Panc1 (cell line): ENCODE measurements at places on chromosomes 4 and X. TPM values are rescaled to one million over a fixed set of nuclear protein-coding genes. Genes with fewer than 3 reads are reported as not detected.

The C4orf17 gene
- total RNA-seq, result not detected

GRCh38 chr4:70754990-70755688, 33.4 kb downstream of the RUFY3 start:
- no peaks in the 10 kb centered on the region for H3K4me1 ChIP-seq
- no peaks in the 10 kb centered on the region for H3K27me3 ChIP-seq
- no peaks in the 10 kb centered on the region for H3K36me3 ChIP-seq
- H3K4me3 ChIP-seq, result no peak overlapping the region
- DNase-seq, result no peak
- no peak overlapping the region for H3K27ac ChIP-seq

DNA sequence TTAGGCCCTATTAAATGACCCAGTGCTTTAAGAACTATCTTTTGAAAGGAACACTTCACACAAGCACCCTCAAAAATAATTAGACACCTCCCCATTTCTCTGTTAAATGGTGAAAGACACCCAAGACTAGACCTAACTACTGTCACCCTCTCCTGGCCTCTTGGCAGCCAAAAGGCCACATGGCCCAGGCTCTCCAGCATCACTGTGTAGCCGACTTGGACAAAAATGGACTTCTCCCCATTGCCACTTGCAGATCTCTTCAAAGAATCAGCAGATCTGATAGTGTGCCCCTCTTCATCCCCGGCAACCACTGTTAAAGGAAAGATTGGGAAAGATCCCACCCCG, 2.0 kb downstream of the MID1IP1 start:
- H3K27ac ChIP-seq, result peak overlapping the region; percentile 34; the same call in 1 of the 2 replicates
- H3K4me1 ChIP-seq, result no peaks in the 10 kb centered on the region; the same call in 1 of the 2 replicates
- H3K36me3 ChIP-seq, result no peaks in the 10 kb centered on the region
- no peak for DNase-seq
- peak overlapping the region; percentile 59 for H3K4me3 ChIP-seq

DNA sequence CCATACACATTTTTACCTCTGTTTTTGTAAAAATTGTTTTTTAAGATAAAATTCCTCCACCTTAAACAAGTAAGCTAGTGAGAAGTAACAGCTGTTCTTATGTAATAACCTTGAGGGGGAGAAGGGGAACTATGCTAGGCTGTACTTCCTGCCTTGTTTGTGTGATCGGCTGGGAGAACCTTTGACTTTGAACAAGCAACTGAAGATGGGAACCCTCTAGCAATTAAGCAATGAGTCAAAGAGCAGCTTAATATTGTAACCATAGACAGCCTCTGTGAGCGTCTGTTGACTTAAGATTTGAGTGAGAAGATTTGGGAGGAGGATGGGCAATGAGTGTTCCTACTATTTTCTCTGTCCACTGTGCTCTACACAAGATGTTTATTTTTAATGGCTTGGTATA, 135.1 kb downstream of the SCLT1 start:
- no peaks in the 10 kb centered on the region for H3K27me3 ChIP-seq
- no peak overlapping the region for H3K27ac ChIP-seq
- no peaks in the 10 kb centered on the region for H3K4me1 ChIP-seq

The NSG1 gene
- not detected for total RNA-seq

GRCh38 chr4:69147334-69147733, 51.1 kb downstream of the UGT2B7 start:
- no peak for DNase-seq
- no peak overlapping the region for H3K27ac ChIP-seq
- H3K36me3 ChIP-seq, result no peaks in the 10 kb centered on the region
- H3K4me1 ChIP-seq, result no peaks in the 10 kb centered on the region

The NDP gene
- not detected for total RNA-seq

The ASMTL gene
- total RNA-seq, result 16.5 TPM

- no peak overlapping the region for H3K27ac ChIP-seq
- H3K4me1 ChIP-seq, result no peaks in the 10 kb centered on the region
- no peaks in the 10 kb centered on the region for H3K36me3 ChIP-seq
- DNase-seq, result no peak
- H3K4me3 ChIP-seq, result no peak overlapping the region
- H3K27me3 ChIP-seq, result no peaks in the 10 kb centered on the region
These were observed 34.1 kb upstream of the RPS6KA3 start for GRCh38 chrX:20300822-20301221.

- DNase-seq, result no peak
- H3K4me3 ChIP-seq, result no peak overlapping the region
- no peaks in the 10 kb centered on the region for H3K36me3 ChIP-seq
- no peaks in the 10 kb centered on the region for H3K27me3 ChIP-seq
- no peaks in the 10 kb centered on the region for H3K4me1 ChIP-seq
These were observed 66.9 kb downstream of the KLHL13 start for GRCh38 chrX:118049713-118050112.

- no peak overlapping the region for H3K4me3 ChIP-seq
- H3K4me1 ChIP-seq, result no peaks in the 10 kb centered on the region
- H3K27ac ChIP-seq, result no peak overlapping the region
- no peak for DNase-seq
- no peaks in the 10 kb centered on the region for H3K27me3 ChIP-seq
- H3K36me3 ChIP-seq, result no peaks in the 10 kb centered on the region
These were observed 106.3 kb downstream of the C4orf51 start for GRCh38 chr4:145786261-145786660.

The SMIM43 gene
- total RNA-seq, result not detected

DNA sequence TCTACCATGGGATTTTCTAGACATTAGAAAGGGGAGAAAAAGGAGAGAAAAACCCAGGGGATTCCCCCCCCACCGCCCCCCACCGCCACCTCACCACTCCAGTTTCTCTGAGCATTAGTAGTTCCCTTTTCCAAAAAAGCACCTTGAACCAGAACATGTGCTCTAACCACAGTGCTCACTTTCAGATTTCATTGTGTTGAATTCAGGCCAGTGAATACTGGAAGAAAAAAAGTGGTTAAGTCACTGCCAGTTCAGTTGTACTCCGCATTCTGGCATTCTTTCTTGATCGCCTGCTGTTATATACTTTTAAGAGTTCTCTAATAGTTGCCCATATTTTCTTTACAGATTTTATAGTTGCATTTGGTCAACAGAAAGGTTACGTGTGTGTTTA, 40.9 kb downstream of the JADE3 start:
- H3K27me3 ChIP-seq, result no peaks in the 10 kb centered on the region
- peak overlapping the region; percentile 4; the same call in 1 of the 2 replicates for H3K4me3 ChIP-seq
- no peak overlapping the region for H3K27ac ChIP-seq
- no peaks in the 10 kb centered on the region for H3K36me3 ChIP-seq

- H3K4me1 ChIP-seq, result no peaks in the 10 kb centered on the region
- H3K27me3 ChIP-seq, result peaks cover 4% of the 10 kb centered on the region
- no peaks in the 10 kb centered on the region for H3K36me3 ChIP-seq
- H3K27ac ChIP-seq, result no peak overlapping the region
- H3K4me3 ChIP-seq, result no peak overlapping the region
- no peak for DNase-seq
These were observed 9.6 kb downstream of the ADGRG4 start for GRCh38 chrX:136310411-136310810.

GRCh38 chr4:73725985-73726384, 14.4 kb upstream of the CXCL8 start:
- no peaks in the 10 kb centered on the region for H3K36me3 ChIP-seq
- no peaks in the 10 kb centered on the region for H3K4me1 ChIP-seq
- H3K27me3 ChIP-seq, result no peaks in the 10 kb centered on the region
- H3K27ac ChIP-seq, result peak overlapping the region; percentile 65
- DNase-seq, result no peak

DNA sequence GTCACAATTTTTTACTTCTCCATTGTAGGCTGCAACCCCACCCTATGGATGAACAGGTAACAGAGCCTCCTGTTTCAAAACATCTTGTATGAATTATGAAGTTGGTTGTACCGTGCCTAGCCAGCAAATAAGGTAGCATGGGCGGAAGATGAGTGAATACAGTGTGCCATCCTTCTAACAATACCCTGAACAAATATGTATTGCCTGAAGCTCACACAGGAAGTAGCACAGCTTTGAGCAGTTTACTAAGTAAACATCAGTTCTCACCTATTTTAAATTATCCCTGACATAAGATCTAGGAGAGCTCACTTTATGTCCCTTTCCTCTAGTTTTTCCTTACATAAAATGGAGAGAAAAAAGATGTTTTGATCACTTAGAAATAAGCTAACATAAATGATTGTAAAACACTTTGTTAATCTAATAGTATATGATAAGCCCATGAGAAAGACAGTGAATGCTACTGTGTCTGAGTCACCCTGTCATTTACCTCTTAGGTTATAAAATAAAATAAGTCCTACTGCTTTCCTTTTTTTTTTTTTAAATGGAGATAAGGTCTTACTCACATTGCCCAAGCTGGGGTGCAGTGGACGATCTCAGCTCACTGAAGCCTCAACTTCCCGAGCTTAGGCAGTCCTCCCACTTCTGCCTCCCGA, 36.6 kb downstream of the GRSF1 start:
- no peaks in the 10 kb centered on the region for H3K27me3 ChIP-seq
- H3K36me3 ChIP-seq, result no peaks in the 10 kb centered on the region
- no peak overlapping the region for H3K4me3 ChIP-seq
- no peak for DNase-seq

DNA sequence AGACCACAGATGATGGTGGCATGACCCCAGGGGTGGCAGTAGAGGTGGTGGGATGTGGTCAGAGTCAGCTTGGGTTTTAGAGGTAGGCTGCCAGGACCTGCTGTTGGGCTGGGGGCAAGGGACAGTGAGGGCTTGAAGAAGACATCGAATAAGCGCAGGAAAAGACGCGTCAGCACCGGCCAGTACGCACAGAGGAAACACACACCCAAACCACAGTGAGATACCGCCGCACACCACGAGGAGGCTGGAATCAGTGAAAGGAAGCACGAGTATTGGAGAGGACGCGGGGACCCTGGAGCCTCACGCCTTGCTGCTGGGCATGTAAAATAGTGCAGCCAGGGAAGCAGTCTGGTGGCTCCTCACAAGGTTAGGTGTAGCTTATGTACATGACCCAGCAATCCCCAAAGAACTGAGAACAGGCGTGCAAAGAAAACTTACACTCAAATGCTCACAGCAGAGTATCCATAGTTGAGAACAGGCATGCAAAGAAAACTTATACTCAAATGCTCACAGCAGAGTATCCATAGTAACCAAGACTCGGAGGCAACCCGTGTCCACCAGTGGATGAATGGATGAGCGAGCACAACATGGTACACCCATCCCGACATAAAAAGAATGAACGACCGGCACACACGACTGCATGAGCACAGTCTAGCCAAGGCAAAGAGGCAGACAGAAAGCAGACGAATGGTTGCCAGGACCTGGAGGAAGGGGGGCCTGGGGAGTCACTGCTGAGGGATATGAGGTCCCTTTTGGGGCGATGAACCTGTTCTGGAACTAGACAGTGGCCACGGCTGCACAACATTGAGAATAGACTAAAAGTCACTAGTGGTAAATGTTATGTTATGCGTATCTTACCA, 13.3 kb downstream of the PDZD4 start:
- H3K4me1 ChIP-seq, result peaks cover 22% of the 10 kb centered on the region
- no peak overlapping the region for H3K27ac ChIP-seq
- no peaks in the 10 kb centered on the region for H3K36me3 ChIP-seq
- no peaks in the 10 kb centered on the region for H3K27me3 ChIP-seq
- H3K4me3 ChIP-seq, result no peak overlapping the region

The ZNF41 gene
- 8.0 TPM for total RNA-seq

The MAGEA6 gene
- 0.57 TPM for total RNA-seq

- H3K27me3 ChIP-seq, result no peaks in the 10 kb centered on the region
- no peaks in the 10 kb centered on the region for H3K36me3 ChIP-seq
- peaks cover 8% of the 10 kb centered on the region for H3K4me1 ChIP-seq
These were observed 210.0 kb upstream of the STK26 start for GRCh38 chrX:131812847-131813825.

The RXFP1 gene
- total RNA-seq, result not detected
